ENCODE measurements at places on chromosomes 2 and 18.

DNA sequence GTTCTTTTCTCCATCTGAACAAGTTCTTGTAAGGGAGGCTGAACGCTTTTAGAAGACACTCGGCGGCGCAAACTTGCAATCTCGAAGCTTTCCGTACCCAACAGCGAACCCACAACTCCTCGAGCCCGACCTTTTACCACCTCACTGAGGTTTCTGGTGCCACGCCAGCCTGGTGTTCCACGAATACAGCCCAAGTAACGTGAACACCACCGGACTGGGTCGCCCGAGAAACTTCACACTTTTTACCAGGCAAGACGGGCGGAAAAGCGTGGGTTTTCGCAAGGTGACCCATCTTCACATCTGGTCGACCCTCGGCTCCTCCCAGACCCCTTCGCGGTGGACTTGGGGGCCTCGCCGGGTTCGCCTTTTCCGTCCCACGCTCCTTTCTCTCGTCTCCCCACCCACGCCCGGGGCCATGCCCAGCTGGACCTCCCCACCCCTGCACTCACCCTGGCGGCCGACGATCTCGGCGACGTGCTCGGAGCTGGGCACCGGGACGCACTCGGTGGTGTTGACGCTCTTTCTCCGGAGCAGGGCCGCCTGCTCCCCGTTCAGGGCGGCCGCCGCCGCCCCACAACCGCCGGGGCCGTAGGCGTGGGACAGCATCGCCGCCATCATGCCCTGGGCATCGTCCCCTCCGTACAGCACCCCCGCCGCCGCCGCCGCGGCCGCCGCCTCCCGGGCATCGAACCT lies 1.2 kb downstream of the MEX3C start:
- DNase-seq = no peak

DNA sequence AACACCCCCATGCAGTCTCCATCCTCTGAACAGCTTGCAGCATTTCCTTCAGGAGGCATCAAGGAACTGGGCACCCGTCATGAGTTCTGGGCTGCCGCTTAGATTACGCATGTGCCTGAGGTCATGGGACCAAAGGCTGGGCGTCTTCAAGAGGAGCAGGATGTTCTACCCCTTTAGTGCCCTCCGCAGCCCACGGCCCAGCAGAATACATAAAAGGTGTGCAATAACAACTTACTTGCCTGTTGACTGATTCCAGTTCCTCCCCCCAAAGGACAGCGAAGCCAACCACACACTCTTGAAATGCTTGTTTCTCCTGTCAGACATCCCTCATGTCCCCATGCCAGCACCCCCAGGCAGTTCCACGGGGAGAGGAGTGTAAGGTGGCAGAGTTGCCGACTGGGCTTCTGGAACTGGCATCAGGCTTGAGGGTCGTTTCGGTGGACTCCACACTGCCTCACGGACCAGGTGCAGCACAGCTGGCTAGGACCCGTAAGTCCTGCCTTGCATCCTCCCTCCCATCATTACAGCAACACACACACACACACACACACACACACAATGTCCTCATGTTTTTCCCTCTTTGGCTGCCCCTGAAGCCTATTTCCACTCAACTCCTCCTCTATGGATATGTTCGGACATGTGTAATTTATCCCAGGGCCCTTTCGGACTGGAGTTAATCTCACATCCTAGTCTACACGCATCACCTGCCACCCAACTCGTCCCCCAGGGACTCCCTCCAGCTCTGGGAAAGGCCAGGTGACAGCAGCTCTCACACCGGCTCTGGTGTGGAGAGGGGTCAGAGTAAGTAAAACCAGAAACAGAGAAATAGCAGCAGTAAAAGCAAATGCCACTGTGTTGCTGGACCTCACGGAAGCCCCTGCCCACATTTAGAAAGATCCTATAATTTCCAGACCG lies 200.7 kb downstream of the BCL11A start:
- no peak for DNase-seq

DNA sequence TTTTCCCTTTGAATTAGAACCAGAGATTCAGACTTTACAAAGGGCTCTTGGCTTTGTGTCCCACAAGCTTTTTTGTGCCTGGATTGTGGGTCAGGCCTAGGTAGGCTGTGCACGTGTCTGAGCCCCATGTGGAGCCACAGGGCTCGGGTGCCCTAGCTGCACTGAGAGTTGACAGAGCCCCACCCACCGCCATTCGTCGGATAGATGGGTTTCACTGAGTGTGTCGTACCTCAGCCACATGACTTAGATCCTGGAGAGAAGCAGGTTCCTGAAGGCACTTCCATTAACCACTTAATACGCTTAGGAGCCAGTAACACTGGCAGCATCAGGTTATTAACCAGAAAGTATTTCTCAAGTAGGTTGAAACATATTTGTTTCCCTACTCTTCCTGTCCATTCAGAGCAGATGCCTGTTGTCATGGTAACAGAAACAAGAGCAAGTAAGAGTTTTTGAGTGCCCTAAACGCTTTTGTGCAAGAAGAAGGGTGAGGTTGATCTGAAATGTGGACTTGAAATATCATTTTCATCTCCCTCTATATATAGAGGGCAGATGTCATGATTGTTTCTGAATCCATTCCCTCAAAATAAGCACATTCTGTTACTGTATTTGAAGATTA lies 30.0 kb downstream of the ADCYAP1 start:
- DNase-seq = no peak

- no peak for DNase-seq
Measured at GRCh38 chr2:71122387-71123298, 7.4 kb downstream of the MCEE start.

DNA sequence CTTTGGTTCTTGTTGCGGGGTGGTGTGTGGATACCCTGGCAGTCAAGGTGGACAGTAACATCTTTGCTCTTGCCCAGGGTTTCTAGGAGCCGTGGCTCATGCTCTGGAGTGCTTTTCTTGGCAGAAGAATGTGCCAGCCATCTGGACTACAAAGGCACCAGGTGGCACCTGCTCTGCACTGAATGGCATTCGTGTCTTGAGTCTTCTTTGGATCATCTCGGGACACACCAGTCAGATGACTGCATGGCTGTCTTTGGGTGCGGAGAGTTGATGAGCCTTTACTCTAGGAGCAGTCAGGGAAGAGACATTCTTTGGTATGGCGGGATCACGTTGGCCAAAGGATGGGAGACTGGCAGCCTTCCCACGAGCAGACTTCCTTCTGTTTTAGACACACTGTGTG lies 104.1 kb upstream of the SEC11C start:
- DNase-seq = no peak

DNA sequence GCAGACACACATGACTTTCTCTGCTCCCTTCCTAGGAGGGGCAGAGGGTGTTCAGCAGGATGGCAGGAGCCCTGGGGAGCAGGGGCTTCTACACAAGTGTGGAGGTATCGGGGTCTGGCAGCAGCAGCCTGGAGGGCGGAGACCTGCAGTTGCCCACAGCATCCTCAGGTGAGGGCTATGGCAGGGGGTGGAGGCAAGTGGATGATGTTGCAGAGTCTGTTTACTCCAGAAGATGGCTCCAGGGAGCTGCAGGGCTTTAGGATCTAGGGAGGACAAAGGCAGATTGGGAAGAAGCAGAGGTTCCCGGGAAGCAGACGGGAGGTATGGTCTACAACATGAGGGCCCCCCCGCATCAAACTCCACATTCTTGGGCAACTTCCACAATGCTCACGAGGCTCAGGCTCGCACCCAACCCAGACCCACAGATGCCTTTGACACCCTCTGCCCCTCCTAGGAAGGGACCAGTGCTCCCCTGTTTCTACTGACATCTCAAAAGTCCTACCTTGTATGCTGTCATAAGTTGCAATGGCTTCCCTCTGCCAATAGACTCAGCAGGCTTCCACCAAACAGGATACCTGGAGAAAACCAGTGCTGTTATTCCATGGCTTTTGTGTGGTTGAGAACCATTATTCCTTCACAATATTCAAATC lies 12.0 kb upstream of the ATP6V1C2 start:
- no peak for DNase-seq

DNA sequence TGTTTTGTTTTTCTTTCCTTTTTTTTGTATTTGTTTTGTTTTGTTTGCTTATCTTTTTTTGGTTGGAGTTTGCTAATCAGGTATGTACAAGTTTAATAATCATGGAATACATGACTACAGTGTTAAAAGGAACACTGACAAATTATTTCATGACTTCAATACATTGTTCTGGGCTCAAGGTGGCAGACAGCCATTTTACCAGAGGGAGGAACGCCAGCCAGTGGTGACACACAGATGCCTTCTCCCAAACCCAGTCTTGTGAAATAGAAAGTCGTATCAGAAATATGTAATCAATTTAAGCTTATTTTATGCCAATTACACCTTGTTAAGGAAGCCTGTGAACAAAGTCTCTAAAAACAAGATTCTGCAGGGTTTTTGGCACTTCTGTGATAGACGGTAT lies 264.0 kb upstream of the EPHA4 start:
- DNase-seq = no peak

- DNase-seq = peak; percentile 22
Measured at GRCh38 chr2:38835015-38835601, 40.6 kb downstream of the DHX57 start.

DNA sequence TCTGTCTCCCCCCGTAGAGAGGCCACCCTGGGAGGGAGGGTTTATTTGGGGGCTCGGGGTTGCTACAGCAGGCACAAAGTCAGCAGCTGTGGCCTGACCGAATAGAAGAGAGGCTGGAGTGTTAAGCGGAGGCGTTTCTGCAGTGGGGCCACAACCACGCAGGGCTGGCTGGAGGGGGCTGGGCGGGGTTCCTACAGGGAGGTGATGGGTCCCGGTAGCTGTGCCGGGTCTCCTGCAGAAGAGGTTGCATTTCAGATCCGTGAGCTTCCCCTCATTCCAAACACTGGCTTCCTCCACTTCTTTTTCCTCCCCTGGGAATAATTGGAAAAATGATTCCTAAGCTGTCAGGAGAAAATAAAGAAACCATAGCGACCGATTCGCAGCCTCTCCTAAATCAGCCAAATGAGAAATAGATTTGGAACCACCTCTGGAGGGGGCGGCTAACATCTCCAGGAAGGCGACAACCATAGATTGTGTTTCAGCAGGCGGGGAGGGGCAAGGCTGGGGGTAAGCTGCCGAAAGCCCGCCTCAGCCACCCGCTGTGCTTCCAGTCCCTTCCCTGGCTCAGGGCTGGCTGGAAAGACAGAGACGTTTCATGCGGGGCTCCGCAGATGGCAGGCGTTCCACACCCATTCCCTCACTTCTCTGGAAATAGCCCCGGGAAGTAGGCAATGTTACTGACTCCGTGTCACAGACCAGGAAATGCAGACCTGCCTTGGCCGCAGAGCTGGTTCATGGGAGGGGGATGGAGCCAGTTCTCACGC lies 85.6 kb upstream of the TAF1B start:
- DNase-seq = no peak

- DNase-seq = no peak
Measured at GRCh38 chr2:109700680-109701274, 86.6 kb downstream of the SOWAHC start.

DNA sequence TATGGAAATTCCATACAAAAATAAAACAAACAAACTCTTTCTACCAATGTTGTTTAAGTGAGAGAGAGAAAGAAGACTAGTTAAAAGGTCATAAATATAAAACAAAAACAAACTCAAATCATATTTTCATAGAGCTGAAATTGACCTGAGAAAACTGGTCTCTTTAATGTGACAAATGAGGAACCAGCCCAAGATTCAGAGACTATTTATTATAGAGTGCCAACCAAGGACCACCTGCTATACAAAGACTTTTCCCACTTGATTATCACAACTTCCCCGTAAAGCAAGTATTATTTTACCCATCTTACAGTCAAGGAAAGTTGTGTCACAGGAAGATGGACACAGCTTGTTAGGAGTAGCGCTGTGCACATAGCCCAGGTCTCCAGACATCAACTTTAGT lies 13.3 kb downstream of the ANKRD44 start:
- DNase-seq = peak; percentile 29

DNA sequence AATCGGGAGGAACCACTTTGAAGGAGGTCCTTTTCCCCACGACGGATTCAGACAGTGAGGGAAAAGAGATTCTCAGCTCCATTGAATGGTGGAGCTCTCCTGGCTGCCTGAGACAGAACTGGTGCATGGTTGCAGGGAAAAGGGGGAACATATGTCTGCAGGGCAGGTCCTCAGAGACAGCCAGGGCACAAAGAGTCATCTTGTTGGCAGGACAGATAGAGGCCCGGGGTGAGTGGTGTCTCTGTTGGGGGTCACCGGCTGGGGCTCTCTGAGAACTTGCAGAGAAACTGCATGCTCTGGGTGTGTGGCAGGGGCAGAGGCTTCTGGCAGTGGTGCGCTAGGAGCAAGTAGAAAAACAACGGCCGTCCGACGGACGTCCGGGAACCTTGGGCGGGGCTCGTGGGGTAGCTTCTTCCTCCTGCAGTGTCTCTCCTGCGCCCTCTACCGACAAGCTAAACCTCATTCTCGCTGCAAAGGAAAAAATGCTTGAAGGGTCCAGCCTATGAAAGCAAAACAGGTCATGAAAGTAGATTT lies 94.3 kb downstream of the CDCA7 start:
- DNase-seq = peak; percentile 91

- DNase-seq = no peak
Measured at GRCh38 chr18:45829855-45830254, 4.4 kb downstream of the SIGLEC15 start.

GRCh38 chr2:169746240-169746639 lies 12.6 kb downstream of the KLHL23 start:
- DNase-seq = no peak

GRCh38 chr2:60964651-60965498 lies 52.6 kb upstream of the PEX13 start:
- no peak for DNase-seq
